Right hindlimb (tissue), 1 donor: ENCODE measurements at places on chromosomes 5 and 9.

- no peak for DNase-seq
Measured at GRCh38 chr5:53994148-53994547, 316.2 kb downstream of the ARL15 start.

- DNase-seq, result no peak
Measured at GRCh38 chr9:4099976-4100735, 199.7 kb downstream of the GLIS3 start.

DNA sequence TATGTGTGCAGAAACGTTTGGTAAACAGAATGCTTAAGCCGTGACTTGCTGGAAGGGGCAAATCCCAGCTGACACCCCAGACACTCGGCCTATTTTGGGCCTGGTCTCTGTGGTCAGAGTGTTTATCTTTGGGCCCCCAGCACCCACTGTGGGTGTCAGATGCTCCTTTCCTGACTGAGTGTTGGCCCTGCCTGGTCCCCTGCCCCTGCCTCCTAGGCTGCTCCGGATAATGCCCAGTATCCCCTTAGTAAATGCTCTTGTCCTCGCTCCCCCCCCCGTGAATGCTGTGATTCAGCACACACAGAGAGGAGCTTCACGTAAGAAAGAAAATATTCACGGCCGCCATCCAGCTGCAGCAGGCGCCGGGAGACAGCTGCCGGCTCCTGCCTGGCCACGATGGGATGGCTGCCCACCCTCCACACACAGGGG is 11.3 kb upstream of the ANGPTL2 start:
- peak; percentile 89 for DNase-seq

DNA sequence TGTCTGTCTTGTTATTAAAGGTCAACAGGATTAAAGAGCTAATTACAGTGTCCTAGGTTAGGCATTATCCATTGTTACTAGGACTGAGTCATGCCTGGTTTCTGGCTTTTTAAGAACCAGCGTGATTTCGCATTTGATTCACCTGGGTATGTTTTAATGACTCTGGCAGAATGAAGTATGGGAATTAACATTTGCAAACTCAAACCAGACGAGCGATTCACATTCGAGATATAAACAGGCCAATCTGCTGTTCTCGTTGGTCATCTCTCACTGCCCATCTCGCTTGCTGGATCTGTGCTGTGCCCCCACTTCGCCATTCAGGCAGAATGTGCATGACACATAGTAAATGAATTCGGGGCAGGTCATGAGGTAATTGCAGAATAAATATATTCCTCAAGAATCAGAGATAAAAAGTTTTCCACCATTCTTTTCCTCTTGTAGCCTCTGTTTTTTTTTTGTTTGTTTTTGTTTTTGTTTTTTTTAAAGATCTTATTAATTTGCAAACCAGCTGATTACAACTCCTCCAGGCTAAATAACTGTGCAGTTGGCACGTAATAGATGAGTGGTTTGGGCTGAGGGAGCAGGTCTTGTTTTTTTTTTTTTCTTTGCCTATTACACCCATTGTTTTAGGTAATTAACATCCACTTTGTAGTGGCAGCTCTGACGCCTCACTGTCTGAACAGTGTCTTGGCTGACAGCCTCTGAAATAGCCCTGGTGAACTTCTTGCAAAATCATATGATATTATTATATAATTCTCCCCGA is 313.5 kb upstream of the MSX2 start:
- DNase-seq, result no peak

GRCh38 chr5:173094012-173094661 is 38.0 kb downstream of the CREBRF start:
- DNase-seq, result no peak

DNA sequence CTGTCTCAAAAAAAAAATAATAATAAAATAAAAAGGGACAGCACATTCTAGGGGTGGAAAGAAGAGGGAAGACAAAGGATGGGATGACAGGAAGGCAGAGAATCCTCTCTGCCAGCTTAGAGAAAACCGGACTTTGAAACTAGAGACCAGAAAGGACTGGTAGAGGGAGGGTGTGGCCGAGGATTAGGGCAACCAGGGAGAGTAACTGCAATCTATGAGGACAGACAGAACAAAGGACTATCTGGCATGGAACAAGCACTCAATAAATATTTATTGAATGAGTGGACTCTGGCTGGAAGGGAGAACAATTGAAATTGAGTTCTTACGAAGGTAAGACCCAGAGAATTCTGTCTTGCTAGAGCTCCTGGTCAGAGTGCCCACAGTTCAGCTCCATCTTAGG is 2.4 kb downstream of the GBA2 start:
- DNase-seq, result no peak

- DNase-seq, result no peak
Measured at GRCh38 chr5:171725205-171725601, 60.4 kb upstream of the SMIM23 start.

DNA sequence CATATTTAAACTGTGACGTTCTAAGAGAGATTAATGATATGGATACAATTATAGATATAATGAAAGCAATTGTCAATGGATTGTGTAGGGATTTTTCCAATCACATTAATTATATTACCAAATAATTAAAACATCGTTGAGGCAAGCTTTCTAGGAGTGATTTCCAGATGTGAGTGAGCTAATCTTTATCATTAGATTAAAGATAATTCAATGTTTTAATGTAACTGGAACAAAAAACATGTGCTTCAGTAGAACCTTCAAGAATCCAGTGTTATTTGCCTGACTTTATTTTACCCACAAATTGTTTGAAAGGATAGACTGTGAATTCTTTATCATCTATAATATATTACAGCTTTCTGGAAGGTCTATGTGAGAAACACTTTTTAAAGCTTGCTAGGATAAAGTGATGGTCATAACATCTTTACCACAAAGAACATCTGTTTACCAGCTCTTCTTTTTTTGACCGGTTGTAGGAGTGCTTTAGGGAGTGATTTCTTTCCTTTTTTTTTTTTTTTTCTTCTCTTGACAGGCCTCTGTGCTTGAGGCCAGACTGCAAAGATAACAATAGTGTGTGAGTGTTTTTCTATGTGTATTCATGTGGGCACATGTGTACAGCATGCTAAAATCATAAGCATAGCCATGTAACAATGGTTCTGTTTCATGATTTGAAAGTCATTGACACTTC is 35.0 kb downstream of the SNCAIP start:
- DNase-seq, result no peak

DNA sequence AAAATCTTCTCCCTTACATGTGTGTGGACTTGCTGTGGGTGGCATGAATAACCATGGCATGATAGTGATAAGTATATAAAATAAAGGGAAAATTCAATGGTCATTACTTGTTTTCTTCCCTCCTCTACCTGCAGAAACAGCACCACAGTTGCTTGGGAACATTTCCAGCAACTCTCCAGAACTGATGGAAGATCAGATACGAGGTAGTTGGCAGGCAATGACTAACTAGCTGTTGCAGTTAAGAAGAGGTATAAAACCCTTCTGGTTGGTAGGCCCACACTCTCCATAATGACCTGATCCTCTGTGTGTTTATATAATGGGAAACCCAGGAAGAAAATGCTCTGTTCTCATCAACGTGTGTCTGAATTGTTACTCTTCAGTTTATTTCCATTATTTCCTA is 185.9 kb downstream of the SYK start:
- no peak for DNase-seq

DNA sequence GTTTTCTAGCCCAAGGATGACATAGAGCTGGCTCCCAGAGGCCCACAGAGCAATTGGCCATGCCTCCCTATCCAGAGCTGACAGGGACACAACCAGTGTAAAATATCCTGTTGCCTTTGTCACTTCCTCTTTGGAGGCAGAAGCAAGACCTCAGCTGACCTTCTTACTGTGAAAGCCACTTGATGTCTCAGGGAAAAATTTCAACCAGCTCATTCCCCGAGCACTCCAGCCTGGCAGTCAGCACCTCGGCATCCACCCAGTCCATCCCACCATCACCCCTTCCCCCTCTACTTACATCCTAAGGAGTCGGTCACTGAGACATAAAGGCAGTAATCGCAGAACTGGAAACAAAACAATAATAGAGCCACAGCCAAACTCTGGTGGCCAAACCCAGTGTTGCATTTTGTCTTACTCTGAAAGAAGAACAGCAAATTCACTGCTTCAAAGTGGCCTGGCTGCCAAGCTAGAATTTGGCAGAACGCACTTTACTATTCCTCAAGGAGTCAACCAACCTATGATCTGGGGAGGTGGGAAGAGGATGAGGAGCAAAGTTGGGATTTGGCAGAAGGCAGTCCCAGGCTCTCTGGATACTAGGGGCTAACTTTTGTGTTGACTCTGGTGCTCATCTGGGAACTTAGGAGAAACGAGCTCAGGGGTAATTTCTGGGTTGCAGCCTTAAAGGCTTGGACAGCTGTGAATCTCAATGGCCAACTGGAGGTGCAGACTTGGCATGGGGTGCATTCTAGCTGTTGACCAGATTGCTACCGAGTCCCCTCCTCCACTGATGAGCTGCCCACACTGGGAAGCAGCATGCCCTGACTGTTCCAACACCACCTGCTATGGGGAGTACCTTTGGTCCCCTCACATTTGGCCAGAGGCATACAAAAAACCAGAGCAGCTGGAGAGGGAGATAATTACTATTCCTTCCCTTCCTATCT is 13.6 kb downstream of the NIPAL4 start:
- DNase-seq, result peak; percentile 52

- no peak for DNase-seq
Measured at GRCh38 chr5:158430166-158430797, 571.3 kb upstream of the CLINT1 start.

- peak; percentile 18 for DNase-seq
Measured at GRCh38 chr5:89498699-89499098, 615.7 kb upstream of the MEF2C start.

GRCh38 chr5:141716009-141716408 is 34.0 kb upstream of the ARAP3 start:
- no peak for DNase-seq

DNA sequence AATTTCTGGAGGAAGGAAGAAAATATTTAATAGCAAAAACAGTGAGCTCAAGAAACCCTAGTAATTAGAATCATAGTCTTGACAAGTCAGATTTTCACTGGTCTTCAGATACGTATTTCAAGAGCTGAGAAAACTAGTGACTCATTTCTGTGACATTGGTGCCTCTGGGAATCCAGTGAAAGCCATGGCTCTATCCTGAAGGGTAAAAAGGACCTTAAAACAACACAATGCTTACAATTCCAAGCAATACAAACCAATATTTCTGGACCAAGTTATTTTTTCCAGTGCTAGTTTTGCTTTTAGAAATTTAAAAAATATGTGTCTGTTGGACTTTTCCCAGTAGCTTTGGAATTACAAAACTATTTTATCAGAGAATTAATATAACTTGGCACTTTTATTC is 140.3 kb downstream of the LPAR1 start:
- DNase-seq, result no peak

DNA sequence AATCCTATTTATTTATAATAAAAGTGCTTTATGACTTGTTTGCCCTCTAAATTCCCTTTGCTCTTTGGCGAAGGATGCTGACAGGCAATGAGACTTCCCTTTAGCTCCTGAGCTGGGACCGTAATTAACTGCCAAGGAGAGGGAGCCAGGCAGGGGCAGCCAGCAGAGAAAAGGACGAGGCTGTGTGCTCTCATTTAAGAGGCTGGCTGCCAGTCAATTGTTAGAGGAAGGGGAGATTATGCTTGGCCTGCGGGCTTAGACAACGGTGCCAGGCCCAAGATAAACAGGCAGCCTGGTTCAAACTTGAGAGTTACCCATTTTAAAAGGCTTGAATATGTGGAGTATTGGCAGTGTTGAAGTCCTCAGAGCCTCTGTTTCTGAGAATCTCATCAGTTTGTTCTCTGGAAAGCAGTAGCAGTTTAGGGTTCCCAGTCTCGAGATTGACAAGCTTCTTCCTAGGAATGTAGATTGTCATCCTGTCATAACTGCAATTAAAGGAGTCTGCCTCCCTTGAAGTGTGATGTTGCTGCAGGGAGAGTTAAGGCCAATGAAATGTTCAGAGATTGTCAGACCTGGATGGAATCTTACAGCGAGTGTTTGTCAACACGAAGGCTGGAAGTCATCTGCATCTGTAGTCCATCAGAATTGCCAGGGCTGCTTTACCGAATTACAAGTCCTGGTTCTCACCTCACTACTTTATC is 113.2 kb downstream of the JAKMIP2 start:
- peak; percentile 27 for DNase-seq

- no peak for DNase-seq
Measured at GRCh38 chr9:94922691-94923107, 196.2 kb downstream of the AOPEP start.

- no peak for DNase-seq
Measured at GRCh38 chr5:17872204-17872603, 237.9 kb downstream of the TAF11L14 start.

DNA sequence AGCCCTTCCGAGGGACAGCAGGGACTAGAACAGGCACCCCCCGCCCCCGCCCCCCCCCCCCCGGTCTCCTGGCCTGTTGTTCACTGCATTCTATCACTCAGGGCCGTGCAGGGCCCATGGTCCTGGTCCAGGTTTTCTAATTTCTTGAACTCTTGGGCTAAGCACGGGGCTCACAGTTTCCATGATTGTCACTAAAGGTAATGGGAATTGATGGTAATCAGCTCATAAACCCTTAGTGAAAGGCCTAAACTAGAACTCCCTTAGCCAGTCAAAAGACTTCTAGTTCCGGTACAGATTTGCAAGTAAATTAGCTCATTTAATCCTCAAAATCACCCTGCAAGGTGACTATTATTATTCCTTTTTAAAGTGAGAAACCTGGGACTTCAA is 14.7 kb upstream of the PWWP2A start:
- DNase-seq, result no peak

DNA sequence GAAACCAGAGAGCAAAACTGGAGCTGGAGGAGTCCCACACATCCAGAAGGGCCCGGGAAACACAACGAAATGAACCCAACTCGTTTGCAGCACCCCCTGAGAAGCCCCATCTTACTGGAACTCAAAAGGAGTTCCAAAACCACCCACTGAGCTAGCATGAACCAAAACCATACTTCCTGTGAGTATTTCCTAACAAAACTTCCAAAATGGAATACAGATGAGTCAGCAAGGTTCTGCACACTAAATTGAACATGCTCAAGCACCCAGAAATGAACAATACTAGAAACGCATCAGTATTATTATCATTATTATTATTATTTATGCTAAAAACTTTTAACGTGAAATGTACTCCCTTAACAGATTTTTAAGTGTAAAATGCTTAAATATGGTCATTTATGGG is 8.0 kb upstream of the SPOCK1 start:
- no peak for DNase-seq

DNA sequence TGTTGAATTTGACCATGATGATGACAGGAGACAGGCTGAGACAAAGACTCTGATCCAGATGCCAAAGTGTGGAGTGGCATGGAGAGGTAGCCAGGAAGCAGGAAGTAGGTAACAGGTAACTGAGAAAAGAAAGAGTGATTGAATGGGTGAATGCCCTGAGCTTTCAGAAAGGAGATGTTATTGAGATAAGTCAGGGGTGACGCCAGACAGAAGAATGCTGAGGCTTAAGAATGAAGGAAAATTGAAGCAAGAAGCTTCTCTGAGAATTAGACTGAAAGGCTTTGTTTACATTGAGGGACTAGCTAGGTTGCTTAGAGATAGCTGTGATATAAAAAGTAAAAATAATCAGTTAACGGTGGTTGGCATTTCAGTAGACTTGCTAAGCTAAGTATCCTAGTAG is 165.7 kb downstream of the PSAT1 start:
- no peak for DNase-seq

- DNase-seq, result peak; percentile 32
Measured at GRCh38 chr9:120475341-120475740, 104.6 kb downstream of the CDK5RAP2 start.

- no peak for DNase-seq
Measured at GRCh38 chr9:105396901-105397300, 50.9 kb upstream of the FSD1L start.
